ENCODE measurements at places on chromosomes 5 and 9.

DNA sequence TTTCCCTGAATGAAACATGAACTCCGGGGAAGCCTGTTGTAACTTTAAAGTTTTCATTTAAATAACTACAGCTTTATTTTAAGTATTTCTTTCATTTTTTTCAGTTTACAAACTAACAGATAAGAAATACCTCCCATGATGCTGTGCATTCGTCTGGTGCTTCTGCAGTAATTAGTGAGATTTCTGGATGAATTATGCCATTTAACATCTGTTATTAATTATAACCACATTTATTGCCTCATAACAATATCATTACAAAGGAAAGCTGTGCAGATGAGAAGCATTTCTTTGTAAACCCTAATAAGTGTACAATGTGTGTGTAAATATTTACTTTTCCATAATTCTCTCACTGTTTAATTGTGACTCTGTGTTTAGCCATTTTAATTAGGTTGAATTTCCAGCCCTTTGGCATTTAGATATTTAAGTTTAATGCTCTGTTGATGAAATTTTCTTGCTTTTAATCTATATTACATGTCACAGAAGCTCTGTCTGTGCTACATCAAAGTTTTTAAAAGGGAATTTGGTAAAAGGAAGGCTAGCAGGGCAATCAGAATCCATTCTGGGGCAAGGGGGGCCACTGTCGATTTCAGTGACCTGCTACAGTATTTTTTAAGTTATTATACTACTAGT, 418.0 kb downstream of the SPATA31D1 start:
- no peak for DNase-seq

DNA sequence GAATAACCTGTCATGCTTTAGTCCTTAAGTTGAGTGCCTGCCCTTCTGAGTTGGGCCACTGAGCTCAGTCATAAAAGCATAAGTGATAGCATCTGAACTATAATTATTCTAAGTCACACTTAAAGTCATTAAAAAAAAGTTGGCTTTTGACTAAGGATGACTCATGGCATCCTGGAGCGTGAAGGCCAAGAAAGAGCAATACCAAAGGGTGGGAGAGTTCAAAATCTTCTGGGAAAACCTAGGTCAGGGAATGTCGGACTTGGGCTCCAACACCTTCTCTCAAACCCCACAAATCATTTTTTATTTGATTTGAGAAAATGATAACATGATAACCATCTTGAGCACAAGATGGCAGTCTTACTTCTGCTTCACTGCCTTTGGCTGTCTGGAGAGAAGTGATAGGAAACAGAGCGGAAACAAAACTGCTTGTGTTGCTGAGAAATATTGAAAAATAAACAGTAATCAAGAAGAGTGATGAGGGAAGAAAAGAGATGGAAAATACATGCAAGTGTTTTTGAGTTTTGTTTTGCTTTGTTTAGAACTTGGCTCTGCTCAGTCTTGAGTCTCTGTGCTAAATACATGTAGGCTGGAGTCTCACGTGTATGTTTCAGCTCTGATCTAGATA, 16.9 kb upstream of the NTRK2 start:
- DNase-seq = no peak

- DNase-seq = no peak
These were observed 12.6 kb downstream of the LRSAM1 start for GRCh38 chr9:127463911-127464310.

GRCh38 chr9:127865645-127866464, 11.4 kb upstream of the ENG start:
- no peak for DNase-seq

DNA sequence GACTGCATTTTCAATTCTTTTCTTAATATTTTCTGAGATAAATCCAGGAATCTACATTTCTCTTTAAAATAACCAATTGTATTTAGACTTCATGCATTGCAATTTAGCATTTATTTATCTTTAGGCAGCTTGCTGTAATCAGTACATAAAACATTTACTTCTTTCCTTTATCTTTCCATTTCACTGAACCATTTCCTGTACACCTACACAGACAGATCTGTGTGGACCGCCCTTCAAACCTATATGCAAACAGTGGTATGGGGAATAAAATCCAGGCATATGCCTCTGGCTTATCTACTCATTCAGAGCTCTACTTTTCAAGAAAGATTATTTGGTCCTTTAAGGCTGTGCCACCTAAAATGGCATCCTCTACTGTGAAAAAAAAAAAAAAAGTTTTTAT, 640.0 kb downstream of the MAT2B start:
- DNase-seq = no peak

- DNase-seq = no peak
These were observed 18.5 kb upstream of the ZNF622 start for GRCh38 chr5:16484081-16484480.
